ENCODE measurements at places on chromosomes 5 and 9.

DNA sequence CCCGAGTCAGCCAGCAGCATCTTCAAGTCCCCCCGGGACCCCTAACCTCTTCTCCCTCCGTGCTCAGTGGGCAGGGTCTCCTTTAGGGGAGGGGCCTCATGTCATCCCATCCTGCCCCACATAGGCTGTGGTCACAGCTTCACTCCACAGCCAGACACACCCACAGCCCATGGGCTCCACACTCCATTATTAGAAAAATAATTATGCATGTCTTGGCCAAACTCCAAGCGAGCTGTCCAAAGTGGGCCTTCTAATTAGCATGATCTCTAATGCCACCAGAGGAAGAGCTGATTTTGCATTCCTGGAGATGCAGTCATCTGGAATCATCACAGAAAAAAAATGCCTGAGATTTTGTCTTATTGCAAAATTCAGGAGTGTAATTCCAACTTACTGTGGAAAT is 418.2 kb downstream of the IRX2 start:
- DNase-seq: no peak

DNA sequence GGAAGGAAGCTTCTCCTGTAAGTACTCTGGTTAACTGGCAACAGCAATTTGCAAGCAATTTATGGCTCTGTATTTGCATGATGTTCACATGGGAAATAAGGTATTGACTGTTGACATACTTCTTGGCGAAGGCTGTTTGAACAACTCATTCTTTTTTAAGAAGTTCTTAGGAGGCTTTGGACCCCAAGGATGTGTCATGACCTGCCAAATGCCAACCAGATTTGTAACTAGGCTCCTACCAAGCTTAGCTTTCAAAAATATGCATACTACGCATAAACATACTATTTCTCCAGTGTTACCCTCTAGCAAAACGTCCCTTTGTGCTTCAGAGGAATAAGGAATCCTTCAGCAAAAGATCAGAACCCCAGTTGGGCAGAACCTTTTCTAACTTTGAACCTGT is 165.2 kb upstream of the MSX2 start:
- DNase-seq: no peak

- DNase-seq: no peak
These were observed 113.0 kb downstream of the WNK2 start for GRCh38 chr9:93296889-93297480.

- DNase-seq: no peak
These were observed 16.7 kb downstream of the ERAP1 start for GRCh38 chr5:96790961-96791504.

GRCh38 chr5:89628876-89629635 is 746.1 kb upstream of the MEF2C start:
- DNase-seq: no peak

Data from substantia nigra (tissue), 51 donors.